ENCODE measurements at places on chromosomes 16 and 17.

DNA sequence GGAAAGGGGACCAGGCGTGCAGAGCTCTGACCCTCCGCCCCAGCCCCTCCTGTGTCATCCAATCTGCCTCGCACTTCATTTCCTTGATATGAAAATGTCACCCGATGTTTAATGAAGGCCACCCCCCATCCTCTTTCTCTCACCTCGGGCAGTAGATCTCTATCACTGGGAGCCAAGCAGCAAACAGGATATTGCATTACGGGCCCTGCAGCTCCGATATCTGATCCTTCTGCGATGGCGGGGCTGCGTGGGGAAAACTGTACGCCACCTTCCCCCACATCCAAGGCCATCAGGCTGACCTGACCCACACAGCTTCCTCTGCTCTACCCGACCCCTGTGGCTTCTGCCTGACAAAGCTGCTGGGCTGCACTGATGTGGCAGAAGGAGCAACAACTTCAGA is 74.9 kb downstream of the DYNLRB2 start:
- DNase-seq, result no peak

DNA sequence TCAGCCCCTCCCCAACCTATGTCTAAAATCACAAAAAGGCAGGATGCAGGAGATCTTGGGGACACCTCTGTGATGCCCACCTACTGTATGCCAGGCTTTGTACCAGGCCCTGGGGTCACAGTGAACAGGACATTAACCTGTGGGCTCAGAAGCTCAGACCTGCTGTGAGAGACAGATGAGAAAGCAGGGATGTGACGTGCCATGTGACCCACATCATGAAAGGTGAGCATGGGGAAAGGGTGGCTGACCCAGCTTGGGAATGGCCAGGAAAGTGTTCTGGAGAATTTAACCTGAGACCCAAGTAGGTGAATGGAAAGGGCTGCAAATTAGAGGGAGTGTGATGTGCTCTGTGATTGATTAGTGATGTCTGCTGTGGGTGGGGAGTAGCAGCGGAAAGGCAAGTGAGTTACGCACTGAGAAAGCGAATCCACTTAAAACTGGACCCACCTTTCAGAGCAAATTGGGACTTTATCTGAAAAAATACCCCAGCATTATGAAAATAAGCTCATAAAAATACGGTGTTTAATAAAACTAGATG is 132.2 kb downstream of the IRF8 start:
- no peak for DNase-seq

DNA sequence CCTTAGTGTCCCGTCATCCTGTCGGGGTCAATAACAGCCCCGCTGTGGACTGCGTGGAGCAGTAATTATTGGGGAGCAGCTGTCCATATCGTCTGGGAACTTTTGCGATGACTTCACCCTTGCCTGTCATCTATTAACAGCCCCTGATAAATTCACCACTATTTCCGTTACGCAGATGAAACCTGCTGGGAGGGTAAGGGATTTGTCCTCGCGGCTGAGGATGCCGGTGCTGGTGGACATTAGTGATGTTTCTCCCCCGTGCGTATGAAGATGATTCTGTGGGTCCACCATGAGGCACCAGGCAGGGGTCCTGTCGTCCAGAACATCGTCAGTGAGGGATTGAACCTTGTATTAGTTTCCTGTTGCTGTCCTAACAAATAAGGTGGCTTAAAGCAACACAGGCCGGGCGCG is 1.0 kb downstream of the FLYWCH2 start:
- no peak for DNase-seq

DNA sequence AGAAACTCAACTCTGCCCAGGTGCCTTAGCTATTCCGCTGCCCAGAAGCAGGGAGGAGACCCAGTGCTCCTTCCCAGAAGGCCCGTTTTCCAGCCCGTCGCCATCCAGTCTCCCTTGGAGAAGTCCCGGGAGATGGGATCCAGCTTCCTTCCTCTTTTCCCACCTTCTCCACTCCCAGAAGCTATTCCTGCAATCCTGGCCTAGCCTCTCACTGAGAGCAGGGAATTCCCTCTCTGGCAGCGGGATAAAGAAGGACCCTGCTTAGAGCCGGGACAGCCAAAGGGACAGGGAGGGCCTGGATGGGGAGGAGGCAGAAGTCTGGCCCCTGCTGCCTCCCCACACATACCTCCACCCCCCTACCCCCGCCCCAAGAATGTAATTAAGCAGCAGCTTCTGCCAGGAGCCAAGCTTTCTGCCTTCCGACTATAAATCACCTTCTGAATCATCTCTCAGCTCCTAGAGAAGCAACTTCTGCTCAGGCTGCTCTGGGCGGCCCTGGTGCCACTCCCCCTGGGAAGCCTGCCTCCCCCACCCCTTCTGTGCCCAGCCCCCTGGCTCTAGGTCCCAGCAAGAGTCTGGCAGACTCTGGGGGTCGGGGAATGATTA is 6.4 kb downstream of the WNT3 start:
- DNase-seq, result no peak

DNA sequence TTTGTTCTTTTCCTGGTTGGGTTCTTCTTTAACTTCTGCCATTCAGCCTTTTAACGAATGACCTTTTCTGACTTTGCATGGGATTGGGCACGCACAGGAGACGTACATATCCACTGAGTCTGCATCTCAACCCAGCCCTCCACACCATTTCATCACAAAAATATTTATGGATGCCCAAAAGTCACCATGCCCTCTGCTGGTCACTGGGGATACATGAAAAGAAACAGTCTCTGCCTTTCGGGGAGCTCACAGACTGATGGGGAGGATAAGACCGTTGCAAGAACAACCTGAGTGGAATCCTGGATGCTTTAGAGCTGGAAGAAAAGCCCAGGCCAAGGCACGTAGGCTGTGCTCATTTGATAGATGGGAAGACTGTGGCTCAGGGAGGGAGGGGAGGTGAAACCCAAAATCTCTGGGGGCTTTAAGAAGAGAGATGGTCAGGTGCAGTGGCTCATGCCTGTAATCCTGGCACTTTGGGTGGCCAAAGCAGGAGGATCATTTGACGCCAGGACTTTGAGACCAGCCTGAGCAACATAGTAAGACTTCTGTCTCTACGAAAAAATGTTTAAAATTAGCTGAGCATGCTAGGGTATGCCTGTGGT is 7.9 kb upstream of the MT2A start:
- no peak for DNase-seq

DNA sequence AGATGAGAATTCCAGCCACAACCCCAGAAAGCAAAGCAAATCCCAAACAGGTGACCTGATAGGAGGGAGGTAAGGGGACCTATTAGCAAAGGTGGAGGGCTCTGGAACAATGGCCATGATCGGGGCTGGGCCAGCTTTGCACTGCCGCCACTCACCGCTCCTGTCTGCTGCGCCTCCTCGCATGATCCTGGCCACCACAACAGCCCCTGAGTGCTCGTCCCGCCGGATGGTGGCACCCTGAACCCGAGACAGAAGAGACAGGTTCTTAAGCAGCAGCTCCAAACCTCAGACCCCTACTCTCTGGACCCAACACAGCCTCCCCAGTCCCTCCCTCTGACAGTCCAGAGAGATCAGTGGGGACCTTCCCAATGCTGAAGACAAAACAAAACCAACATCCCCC is 5.3 kb downstream of the MPP3 start:
- DNase-seq, result no peak

GRCh38 chr16:11389083-11389482 is 43.8 kb downstream of the RMI2 start:
- DNase-seq, result no peak

DNA sequence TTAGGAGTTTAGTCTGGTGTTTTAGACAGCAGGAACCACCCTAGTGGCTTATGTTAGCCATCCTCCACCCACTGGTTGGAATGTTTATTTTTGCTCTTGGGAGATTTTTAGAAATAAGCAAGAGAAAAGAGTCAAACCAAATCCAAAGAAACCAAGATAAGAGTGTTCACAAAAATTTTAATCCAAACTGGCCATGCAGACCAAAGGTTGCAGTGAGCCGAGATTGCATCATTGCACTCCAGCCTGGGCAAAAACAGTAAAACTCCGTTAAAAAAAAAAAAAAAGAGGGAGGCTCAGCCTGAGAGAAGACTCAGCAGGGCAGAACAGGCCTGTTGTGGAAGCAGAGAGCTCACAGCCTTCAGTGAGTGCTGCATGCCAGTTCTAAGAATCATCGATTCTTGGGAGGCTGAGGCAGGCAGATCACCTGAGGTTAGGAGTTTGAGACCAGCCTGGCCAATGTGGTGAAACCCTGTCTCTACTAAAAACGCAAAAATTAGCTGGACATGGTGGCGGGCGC is 12.2 kb upstream of the C16orf54 start:
- DNase-seq, result no peak

DNA sequence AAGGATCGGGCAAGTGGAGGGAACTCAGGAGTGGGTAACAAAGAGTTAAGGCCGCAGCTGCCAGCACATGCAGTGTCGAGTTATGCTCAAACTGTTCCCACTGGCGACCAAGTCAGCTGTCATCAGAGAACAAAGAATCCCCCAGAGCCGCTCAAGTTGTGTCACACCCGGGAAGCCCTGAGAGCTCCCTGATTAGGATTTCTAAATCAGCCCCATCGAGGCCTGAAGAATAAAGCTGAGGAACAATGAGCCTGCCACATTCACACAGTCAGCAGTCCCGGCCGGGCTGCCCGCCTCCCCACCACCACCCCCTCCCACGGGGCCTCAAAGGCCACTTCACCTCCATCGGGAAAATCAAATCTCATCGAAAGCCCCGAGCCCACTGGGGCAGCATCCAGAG is 84.5 kb downstream of the SOX9 start:
- DNase-seq, result no peak

DNA sequence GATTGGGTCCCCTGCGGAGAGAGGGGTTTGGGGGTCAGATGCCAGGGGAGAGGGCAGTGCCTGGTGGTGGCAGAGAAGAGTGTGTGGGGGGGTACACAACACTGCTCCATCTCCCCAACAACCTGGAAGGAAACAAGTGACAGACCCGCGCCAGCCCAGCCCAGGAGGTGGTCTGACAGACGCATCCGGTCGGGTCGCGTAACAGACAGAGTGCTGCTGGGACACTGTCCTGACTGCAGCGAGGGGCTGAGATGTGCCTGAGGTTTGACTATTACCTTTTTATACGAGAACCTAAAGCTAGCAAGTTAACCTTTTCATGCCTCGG is 16.2 kb downstream of the UNC13D start:
- no peak for DNase-seq

DNA sequence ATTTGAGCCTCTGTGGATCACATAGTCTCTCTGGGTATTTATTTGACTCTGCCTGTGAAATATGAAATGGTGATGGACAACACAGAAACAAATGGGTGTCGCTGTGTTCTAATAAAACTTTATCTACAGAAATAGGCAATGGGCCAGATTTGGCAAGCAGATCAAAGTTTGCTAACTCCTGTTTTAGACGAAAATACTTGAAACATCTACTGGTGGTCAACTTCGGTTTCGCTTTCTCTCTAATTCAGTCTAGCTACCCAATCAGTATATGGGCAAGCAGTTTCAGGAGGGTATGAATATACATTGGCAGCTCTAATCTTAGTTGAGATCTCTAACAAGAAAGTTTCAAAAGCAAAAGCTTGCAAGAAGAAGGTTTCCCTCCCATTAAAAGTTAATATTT is 60.1 kb upstream of the DYNLRB2 start:
- DNase-seq, result no peak

DNA sequence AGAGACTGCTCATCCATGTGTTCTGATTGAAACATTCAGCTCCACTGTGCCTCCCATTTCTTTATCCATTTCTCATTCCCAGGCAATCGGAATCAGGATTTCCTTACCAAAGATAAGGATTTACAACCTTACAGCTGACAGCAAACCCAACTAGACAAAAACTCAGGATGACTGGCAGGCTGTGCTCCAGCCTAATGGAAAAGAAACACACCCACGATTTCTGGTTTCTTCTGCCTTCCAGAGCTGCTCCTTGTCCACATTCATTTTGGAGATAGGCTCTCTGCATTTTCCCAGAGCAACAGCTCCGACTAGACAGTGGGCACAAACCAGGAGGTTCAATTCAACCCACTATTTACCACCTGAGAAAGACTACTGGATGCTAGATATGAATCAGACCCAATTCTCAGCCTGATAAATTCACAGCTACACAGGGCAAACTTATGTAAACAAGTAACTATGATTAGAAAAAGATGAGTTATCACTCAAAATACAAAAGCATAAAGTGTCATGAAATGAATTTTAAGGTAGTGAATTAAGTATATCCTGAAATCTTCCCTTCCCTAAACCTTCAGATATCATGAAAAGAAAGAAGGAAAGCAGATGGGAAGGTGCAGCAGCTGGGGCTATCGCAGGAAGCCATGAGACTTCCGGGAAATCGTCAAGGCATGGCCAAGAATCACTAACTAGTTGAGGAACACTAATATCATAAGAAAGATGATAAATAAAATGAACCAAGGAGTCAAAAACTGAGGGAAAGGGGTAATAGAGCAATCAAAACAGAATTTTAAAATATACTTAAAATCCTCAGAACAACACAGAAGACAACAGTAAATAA is 44.8 kb upstream of the CLEC18B start:
- DNase-seq, result no peak

- DNase-seq, result no peak
These were observed 19.8 kb downstream of the MNT start for GRCh38 chr17:2380950-2381649.

DNA sequence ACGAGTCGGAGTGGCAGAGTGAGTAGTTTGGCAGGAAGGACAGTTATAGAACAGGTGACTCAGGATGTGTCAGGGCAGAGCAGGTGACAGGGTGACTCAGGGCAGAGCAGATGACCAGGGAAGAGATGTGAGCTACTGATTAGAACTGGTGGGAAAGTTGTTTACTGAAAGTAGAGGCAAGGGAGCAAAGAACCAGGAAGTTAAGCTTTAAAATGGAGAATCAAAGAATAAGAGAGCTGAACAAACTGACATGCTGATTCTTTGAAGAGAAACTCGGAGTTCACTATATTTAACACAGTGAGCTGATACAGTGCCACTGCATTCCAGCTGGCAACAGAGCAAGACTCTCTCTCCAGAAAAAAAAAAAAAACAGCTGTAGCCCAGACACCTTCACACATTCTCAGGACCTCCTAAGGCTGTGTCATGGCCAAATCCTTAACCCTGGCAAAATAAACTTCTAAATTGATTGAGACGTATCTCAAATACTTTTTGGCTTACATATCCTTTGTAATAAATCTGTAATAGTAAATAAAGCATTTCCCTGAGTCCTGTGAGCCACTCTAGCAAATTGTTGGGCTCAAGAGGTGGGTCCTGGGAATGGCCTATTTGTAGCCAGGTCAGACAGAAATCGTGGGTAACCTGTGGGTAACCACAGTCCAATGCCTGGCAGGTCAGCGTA is 12.3 kb upstream of the UBE2I start:
- DNase-seq, result no peak

- peak; percentile 50 for DNase-seq
These were observed 169.9 kb upstream of the MAF start for GRCh38 chr16:79770244-79771064.

- no peak for DNase-seq
These were observed 159.5 kb downstream of the CCDC182 start for GRCh38 chr17:57585341-57586195.

DNA sequence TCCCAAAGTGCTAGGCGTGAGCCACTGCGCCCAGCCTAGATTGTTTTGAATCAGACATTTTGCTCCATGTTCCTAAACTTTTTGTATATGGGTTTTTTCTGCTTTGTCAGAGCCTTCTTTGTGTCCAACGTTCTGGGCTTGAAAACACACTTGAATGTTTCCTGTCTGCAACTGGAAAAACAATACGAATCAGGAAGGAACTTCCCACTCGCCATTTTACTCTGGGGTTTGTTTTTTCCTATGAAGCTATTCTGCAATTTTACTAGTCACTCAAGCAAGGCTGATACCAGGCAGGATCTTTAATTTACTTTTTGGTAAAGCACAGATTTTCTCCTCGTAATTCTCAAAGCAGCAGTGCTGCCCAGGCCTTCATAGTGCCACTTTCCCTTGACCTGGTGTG is 31.6 kb downstream of the ARHGAP17 start:
- DNase-seq, result no peak

- DNase-seq, result no peak
These were observed 200.4 kb upstream of the PMFBP1 start for GRCh38 chr16:72372087-72373045.
